T follicular helper cell (primary cell): ENCODE measurements at places on chromosomes 12 and 14.

DNA sequence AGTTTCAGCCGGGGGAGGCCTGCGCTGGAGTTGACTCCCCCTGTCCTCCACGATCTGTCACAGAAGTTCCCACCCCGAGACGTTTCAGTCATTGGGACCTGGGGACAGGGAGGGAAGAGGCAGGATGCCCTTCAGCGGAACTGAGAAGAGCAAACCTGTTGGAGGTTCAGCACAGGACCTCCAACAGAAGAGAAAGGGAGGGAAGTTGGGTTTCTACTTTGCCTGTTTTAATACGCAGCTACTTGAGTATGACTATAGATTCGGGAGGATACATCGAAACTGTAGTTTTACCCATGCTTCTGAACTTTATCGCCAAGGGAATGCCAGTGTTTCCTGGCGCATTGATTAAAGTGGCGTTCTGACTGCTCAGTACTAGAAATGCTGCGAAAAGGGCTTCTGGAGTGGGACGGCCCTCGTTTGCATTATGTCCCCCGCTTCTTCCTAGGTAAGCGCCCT, 2.3 kb upstream of the DUSP6 start:
- DNase-seq: no peak

GRCh38 chr12:71295953-71296352, 138.2 kb upstream of the TSPAN8 start:
- no peak for DNase-seq

- no peak for DNase-seq
Observed at GRCh38 chr14:59828276-59828675, 42.3 kb downstream of the RTN1 start.

GRCh38 chr12:46675736-46676135, 150.1 kb downstream of the SLC38A4 start:
- DNase-seq: no peak

DNA sequence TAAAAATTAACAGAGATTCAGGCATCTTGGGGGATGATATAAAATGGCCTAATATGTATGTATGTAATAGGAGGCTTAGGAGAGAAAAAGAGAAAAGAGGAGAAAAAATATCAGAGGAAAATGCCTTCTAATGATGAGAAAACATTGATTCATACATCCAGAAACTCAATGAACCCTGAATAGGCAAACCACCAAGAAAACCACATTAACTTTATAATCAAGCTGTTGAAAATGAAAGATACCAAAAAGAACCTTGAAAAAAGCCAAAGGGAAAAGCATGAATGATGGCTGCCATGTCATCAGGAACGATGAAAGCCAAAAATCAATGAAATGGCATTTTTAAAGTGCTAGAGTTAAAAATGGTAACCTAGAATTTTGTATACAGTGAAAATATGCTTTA, 180.2 kb downstream of the EPS8 start:
- no peak for DNase-seq

DNA sequence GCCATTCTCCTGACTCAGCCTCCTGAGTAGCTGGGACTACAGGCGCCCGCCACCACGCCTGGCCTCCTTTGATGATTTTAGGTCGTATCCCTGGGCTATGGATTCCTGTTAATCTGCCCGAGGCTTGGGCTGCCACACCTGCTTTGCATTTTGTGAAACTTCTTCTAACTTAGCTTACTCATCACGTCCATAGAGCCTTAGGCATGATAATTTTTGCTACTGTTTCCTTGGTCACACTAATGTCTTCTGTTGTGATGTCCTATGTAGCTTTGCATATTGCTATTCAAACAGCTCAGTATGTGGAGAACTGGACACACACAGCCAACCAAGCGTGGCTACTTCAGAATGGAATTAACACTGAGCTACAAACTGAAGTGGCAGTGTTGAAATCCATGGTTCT, 47.5 kb upstream of the DDX11 start:
- no peak for DNase-seq

DNA sequence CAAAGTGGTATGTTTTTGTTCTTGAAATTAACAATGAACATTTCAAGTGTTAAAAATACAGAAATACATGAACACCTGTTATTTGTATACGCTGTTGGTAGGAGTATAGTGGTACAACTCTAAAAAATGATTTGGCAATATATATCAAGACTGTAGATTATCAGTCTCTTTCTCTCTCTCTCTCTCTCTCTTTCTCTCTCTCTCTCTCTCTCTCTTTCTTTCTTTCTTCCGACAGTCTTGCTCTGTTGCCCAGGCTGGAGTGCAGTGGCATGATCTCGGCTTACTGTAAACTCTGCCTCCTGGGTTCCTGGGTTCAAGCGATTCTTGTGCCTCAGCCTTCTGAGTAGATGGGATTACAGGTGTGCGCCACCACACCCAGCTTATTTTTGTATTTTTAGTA, 12.6 kb downstream of the HEBP1 start:
- no peak for DNase-seq

DNA sequence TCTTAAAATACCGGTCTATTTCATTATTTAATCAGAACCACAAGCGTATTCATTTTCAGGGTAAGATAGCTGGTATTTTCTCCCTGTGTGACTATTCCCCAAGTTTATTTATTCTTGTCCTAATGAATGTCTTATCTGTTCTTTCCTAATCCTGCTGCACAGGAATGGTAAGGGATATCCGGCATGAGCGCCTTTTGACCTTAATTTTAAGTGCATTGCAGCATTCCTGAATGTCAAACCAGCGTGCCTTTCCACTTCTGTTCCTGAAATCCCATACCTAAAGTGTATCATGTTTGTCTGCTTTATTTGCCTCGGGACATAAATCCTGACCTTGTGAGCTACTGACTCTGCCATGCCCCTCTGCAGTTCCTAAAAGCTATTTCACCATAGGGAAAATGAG, 1713.2 kb upstream of the FLRT2 start:
- no peak for DNase-seq

GRCh38 chr14:94100847-94101246, 9.7 kb upstream of the IFI27 start:
- DNase-seq: no peak

- no peak for DNase-seq
Observed at GRCh38 chr12:98803468-98804209, 158.5 kb downstream of the APAF1 start.

GRCh38 chr12:16323010-16323409, 24.4 kb upstream of the MGST1 start:
- no peak for DNase-seq

DNA sequence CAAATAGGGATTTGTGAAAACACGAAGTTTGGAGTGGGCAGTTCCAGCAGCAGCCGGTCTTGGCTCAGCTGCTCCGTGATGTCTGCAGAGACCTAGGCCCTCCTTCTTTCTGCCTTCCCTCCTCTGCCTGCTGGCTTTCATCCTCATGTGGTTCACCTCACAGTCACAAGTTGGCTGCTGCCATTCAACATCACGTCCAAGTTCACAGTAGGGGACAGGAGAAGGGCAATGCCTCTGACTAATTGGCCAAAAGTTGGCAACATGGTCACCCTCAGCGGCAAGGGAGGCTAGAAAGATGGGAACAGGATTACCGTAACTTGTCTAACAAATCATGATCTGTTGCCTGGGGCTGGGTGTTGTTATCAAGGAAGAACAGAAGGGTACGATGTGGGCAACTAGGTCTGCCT, 7.8 kb upstream of the CACNA2D4 start:
- no peak for DNase-seq

DNA sequence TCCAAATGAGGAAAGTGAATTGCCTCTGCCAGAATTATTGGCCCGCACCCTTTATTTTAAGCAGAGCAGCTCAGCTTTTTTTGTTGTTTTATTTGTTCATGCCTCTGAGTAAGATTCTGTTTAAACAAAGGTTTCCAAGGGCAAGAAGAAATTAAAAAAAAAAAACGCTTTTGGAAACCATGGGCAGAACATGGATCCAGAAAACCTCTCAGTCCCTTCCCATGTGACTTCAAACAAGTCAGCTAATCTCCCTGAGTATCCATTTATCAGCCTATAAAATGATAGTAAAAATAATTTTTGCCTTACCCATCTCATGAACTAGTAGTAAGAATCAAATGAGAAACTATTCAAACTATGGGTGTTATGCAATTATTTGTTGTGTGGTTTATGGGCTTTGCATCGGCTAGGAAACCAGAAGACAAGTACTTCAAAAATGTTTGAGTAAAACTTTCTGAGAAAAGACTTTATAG, 27.6 kb downstream of the KITLG start:
- DNase-seq: no peak

GRCh38 chr12:11633968-11634367, 15.5 kb upstream of the ETV6 start:
- DNase-seq: no peak

DNA sequence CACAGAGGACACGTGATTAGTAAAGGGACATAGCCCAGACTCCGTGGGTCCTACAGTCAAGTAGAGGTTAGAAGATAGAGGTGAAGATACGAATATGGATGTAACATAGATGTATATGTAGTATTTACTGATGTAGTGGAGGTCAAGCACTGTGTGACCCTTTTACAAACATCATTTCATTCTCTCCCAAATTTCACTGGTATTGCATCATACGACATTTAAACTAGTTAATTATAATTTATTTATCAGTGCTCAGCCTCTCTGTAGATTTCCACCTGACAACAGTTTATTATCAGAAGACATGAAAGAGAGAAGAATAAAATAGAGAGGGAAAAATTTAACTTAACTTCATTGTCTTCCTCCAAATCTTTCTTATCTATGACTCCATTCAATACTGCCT, 927.9 kb upstream of the TMEM132C start:
- DNase-seq: no peak

DNA sequence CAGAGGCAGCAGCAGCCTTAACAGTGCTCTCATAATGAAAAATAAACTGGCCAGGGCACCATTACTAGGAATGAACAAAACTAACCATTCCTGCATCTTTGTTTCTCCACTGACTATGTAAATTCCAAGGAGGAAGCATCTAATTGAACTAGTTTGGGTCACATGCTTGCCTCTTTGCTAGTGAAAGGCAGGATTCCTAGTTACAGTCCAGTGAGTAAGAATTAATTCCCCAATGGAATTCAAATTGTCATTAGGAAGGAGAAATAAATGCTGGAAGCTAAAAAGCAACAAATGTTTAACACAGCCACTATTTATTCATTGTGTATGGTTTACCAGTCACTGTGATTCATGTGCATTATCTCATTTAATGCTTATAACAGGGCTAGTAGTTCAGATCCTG, 316.0 kb downstream of the CCDC91 start:
- no peak for DNase-seq

DNA sequence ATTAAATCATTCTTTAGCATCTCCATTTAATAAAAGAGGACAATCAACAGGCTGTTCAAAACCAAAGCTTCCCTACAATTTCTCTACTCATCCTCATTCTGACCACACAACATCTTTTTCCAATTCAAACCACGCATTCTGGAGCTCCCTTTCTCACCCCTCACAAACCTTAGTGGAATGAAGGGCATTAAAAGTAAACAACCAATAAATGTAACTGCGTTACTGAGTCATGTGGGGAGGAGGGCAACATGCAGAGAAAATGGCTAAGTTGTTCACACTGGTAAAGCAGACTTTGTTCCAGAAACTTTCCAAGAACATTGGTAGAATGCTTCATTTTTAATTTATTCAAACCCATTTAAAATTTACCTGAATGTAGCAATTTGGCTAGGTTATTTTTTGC, 19.6 kb downstream of the SOX5 start:
- no peak for DNase-seq

DNA sequence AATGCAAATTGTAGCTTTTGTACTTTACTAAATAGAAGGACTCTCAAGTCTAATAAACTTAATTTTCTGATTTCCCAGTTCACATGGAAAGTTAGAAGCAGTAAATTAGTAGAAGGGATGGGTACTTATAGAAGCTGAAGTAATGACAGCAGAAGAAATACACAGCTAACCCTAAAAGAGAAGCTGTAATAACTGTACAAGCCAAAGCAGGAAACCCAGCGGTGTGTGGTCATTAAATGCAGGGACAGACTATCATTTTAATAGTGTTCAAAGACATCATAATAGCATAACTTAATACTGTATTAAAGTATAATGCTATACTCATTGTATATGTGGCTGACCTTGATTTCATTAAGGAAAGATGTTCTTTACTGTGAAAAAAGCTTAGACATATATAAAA, 74.9 kb downstream of the PCNX1 start:
- DNase-seq: no peak

DNA sequence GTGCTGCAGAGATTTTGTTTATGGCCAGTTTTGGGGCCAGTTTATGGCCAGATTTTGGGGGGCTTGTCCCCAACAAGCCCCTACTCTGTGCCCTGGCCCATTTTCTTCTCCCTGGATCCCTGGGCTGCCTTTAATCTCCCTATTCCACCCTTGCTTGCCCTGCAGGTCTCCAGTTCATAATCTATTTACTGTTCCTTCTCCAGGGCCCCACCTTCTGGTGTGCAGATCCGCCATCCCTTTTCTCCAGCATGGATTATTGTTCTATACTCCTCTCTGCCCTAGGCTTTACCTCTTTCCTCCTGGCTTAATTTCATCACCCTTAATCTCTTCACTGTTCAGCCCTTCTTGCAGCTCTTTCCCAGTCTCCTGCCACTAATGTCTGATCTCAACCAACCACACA, 26.0 kb upstream of the NUDT4 start:
- no peak for DNase-seq

DNA sequence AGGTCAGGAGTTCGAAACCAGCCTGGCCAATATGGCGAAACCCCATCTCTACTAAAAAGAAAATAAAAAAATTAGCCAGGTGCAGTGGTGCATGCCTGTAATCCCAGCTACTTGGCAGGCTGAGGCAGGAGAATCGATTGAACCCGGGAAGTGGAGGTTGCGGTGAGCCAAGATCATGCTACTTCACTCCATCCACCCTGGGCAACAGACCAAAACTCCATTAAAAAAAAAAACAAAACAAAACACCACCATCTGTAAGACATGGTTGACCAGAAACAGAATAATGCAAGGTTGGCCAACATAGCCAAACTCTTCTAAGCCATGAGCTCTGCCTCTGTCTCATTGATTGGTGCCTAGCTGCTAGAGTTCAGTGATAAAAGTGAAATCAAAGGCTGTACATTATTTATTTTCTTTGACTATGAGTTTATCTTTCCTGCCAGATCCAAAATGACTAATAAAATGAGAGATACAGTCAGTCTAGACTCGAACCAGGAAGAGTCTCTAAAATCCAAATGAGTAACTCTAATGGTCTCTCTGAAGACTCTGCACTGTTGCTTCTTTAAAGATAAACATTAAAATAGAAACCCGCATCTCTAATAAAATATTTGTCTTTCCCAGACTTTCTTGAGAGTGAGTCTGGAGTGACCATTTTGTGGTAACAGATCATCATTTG, 404.7 kb downstream of the DAD1 start:
- DNase-seq: no peak

DNA sequence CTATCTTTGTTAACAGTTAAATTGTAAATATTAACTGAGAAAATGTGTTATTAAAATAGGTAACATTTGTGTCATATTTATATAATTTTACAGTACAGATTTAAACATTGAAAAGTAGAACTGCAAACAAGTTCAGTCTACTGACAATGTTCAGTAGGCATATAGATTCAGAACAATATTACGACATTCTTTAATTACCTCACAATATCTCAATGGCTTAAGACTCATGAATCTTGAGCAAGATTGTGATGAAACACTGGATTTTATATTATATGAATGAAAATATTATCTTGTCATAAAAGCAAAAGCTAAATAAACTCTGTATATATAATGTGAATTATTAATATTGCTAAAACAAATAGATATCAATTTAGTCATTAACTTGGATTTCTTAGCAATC, 194.9 kb downstream of the ADAMTS20 start:
- no peak for DNase-seq

GRCh38 chr12:30400349-30400748, 295.3 kb downstream of the IPO8 start:
- no peak for DNase-seq

- DNase-seq: no peak
Observed at GRCh38 chr12:114395233-114395632, 10.7 kb downstream of the TBX5 start.

GRCh38 chr14:61718039-61718438, 22.7 kb downstream of the HIF1A start:
- DNase-seq: no peak
